Glutamatergic neuron (in vitro differentiated cells): ENCODE measurements at places on chromosomes 1 and 21. TPM values are rescaled to one million over a fixed set of nuclear protein-coding genes. Genes with fewer than 3 reads are reported as not detected.
A peak's percentile ranks its signal among the peaks of the same experiment; 100 is the strongest.

The CCDC185 gene
- not detected for total RNA-seq

The CNTN2 gene
- total RNA-seq: 208 TPM

The F5 gene
- not detected for total RNA-seq

The PIK3R3 gene
- 156 TPM for total RNA-seq

- no peaks in the 10 kb centered on the region for H3K36me3 ChIP-seq
- H3K27ac ChIP-seq: no peak overlapping the region
- H3K4me3 ChIP-seq: peak overlapping the region; percentile 89
- H3K4me1 ChIP-seq: peaks cover 55% of the 10 kb centered on the region
- no peak for DNase-seq
Measured at GRCh38 chr1:205045146-205045545, 2.1 kb downstream of the CNTN2 start.

DNA sequence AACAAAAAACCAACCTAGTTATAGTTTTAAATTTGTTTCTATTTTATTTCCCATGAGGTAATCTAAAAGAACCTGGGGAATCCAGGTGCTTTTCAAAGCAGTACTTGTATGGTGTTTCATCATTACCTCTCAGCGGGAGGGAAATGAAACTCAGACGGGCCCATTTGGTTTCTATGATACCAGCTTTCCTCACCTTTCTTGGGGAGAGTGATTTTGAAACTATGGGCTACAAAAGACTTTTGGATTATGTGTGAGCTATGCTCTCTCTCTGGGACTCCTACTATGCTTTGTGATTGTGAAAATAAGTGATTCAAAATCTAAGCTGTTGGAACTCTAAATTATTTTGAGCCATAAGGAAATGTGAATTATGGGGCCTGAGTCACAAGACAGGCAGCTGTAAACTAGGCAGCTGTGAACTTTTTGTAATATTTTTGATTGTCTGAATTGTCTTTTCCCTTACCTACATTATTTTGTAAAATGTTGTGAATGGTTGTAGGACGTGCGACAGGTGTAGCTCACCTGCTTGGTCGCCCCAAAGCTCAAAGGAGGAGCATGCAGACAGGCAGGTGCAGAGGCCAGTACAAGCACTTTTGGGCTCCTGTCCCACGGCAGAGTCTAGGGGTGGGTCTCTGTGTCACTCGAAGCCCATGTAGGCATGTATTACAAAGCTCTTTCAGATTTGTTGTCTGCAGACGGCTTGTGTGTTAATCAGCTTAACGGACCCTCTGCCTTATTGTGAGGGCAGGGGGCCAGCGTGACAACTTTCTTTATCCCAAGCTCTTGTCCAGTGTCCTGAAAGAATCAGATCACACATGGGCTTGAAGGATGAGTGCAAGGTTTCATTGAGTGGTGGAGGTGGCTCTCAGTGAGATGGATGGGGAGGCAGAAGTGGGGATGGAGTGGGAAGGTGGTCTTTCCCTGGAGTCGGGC lies 64.8 kb upstream of the BACH1 start:
- H3K27ac ChIP-seq: no peak overlapping the region
- DNase-seq: no peak
- no peaks in the 10 kb centered on the region for H3K36me3 ChIP-seq
- H3K4me1 ChIP-seq: no peaks in the 10 kb centered on the region
- H3K27me3 ChIP-seq: no peaks in the 10 kb centered on the region

DNA sequence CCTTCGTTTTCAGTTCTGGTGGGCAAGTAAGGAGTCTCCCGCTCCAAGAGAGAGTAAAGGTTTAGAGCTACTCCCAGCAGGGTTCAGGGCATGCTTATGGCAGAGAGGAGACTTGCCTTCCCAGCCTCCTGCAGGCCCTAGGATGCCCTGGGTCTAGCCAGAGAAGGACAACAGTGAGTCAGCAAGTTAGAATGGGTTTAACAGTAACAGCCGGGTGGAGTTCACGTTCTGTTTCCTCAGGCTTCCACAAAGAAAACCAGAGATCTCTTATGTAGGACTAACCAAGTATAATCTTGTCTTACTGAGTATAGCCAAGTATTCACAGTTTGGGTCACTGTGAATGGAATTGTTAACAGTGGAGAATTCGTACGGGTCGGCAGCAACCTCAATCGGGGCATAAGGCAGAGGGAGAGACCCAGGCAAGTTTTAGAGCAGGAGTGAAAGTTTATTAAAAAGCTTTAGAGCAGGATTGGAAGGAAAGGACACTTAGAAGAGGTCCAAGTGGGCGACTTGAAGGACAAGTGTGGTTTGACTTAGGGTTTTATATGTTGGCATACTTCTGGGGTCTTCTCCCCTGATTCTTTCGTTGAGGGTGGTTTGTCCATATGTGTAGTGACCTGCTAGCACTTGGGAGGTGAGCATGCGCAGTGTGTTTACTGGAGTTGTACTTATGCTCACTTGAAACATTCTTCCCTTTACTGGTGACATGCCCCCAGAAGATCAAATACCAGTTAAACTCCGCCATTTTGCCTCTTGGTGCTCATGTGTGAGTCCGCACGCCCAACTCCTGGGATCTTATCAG lies 4.5 kb downstream of the OVAAL start:
- H3K4me1 ChIP-seq: no peaks in the 10 kb centered on the region
- no peak for DNase-seq
- H3K27me3 ChIP-seq: peaks cover 7% of the 10 kb centered on the region
- no peak overlapping the region for H3K4me3 ChIP-seq

GRCh38 chr1:220873868-220874655 lies 5.2 kb upstream of the HLX start:
- peaks cover 15% of the 10 kb centered on the region for H3K4me1 ChIP-seq
- no peak overlapping the region for H3K27ac ChIP-seq
- peaks cover 15% of the 10 kb centered on the region for H3K27me3 ChIP-seq
- peak; percentile 67 for DNase-seq
- H3K36me3 ChIP-seq: no peaks in the 10 kb centered on the region

- H3K4me1 ChIP-seq: peaks cover 16% of the 10 kb centered on the region
- H3K27ac ChIP-seq: peak overlapping the region; percentile 11
- H3K36me3 ChIP-seq: no peaks in the 10 kb centered on the region
- no peak for DNase-seq
Measured at GRCh38 chr1:44437107-44437716, 32.2 kb downstream of the RNF220 start.

DNA sequence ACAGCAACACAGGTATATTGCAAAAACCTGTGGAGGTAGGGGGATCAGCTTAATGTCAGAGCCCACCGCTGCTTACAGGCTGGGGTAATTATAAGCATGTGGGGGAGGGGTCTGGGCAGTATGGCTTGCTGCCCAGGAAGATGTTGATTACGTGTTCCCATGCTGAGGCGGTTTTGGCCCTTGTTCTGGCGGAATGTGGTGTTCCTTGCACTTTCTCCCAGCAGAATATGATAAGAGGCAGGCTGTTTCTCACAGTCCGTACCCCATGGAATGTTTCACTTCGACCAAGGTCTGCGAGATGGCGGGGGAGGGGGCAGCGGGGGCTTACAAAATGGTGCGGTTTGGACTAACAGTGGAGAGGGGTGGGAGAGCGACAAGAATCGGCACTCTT lies 9.8 kb upstream of the HPCAL4 start:
- H3K27ac ChIP-seq: no peak overlapping the region
- DNase-seq: no peak
- peaks cover 19% of the 10 kb centered on the region for H3K27me3 ChIP-seq
- peaks cover 5% of the 10 kb centered on the region for H3K4me1 ChIP-seq

GRCh38 chr1:151165281-151165737 lies 393 bp downstream of the LYSMD1 start:
- H3K36me3 ChIP-seq: no peaks in the 10 kb centered on the region
- H3K4me1 ChIP-seq: peaks cover 8% of the 10 kb centered on the region
- peak; percentile 49 for DNase-seq
- H3K27me3 ChIP-seq: peaks cover 5% of the 10 kb centered on the region

GRCh38 chr1:48223366-48224240 lies 1.1 kb downstream of the SLC5A9 start:
- no peaks in the 10 kb centered on the region for H3K36me3 ChIP-seq
- peaks cover 8% of the 10 kb centered on the region for H3K27me3 ChIP-seq
- H3K27ac ChIP-seq: no peak overlapping the region
- no peak for DNase-seq

GRCh38 chr1:175922254-175922881 lies 179.0 kb upstream of the TNR start:
- H3K36me3 ChIP-seq: peaks cover 14% of the 10 kb centered on the region
- H3K4me3 ChIP-seq: no peak overlapping the region
- no peak overlapping the region for H3K27ac ChIP-seq

DNA sequence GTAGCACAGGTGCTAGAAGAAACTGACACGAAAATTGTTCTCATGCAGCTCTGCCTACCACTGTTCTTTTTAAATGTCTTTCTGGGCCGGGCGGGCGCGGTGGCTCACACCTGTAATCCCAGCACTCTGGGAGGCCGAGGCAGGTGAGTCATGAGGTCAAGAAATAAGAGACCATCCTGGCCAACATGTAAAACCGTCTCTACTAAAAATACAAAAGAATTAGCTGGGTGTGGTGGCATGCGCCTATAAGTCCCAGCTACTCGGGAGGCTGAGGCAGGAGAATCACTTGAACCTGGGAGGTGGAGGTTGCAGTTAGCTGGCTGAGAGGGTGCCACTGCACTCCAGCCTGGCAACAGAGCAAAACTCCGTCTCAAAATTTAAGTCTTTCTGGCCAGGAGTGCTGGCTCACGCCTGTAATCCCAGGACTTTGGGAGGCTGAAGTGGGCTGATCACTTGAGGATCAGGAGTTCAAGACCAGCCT lies 947 bp upstream of the RIT1 start:
- peak overlapping the region; percentile 92 for H3K4me3 ChIP-seq
- no peaks in the 10 kb centered on the region for H3K36me3 ChIP-seq
- no peaks in the 10 kb centered on the region for H3K27me3 ChIP-seq

DNA sequence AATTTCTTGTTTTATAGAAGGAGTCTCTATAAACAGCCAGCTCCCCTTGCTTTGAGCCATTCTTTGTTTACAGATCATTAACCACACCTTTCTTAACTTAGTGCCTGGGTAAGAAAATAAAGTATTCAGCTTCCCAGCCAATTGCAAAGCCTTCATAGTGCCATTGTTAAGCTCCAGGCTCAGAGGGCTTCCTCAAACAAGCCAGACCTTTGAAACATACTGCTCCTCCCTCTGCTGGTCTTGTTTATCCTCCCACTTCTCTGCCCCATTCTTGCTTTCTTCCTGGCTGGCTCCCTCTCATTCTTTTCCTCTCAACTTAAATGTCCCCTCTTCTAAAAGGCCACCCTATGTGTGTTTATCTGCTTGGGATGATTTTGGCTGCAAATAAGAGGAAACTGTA lies 319.4 kb upstream of the ST6GALNAC5 start:
- H3K36me3 ChIP-seq: no peaks in the 10 kb centered on the region
- H3K4me3 ChIP-seq: no peak overlapping the region
- no peak for DNase-seq
- no peak overlapping the region for H3K27ac ChIP-seq
- H3K27me3 ChIP-seq: no peaks in the 10 kb centered on the region
- peaks cover 2% of the 10 kb centered on the region for H3K4me1 ChIP-seq

- no peaks in the 10 kb centered on the region for H3K4me1 ChIP-seq
- DNase-seq: peak; percentile 39
- H3K27ac ChIP-seq: no peak overlapping the region
- H3K27me3 ChIP-seq: peaks cover 14% of the 10 kb centered on the region
- peak overlapping the region; percentile 78 for H3K4me3 ChIP-seq
Measured at GRCh38 chr1:65148548-65149350, 746 bp downstream of the AK4 start.

GRCh38 chr1:152007047-152007446 lies 13.4 kb upstream of the S100A10 start:
- no peak overlapping the region for H3K27ac ChIP-seq
- peaks cover 7% of the 10 kb centered on the region for H3K27me3 ChIP-seq
- peaks cover 4% of the 10 kb centered on the region for H3K4me1 ChIP-seq
- DNase-seq: no peak
- H3K36me3 ChIP-seq: no peaks in the 10 kb centered on the region

DNA sequence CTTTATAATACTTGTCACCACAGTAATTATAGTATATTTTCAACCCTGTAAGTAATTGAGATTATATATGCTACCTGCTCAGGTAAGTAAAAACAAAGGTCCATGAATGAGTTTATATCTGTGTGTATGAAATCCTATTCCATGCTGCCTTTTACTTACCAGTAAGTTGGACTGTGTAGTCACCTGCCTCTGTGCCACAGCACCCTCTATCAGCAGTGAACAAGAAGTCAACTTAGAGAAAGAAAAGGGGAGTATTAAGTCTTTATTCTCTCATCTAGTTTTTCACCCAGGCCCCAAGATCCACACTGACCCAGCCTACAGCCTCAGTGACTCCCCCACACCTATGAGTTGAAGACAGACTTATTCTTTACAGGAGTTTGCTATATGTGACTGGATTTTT lies 36.9 kb upstream of the IFI16 start:
- no peak for DNase-seq
- no peaks in the 10 kb centered on the region for H3K27me3 ChIP-seq
- no peaks in the 10 kb centered on the region for H3K4me1 ChIP-seq
- no peak overlapping the region for H3K27ac ChIP-seq
